ENCODE measurements at places on chromosomes 11 and 22.

- DNase-seq = no peak
Observed at GRCh38 chr22:42317008-42317407, 46.6 kb upstream of the TCF20 start.

- DNase-seq = no peak
Observed at GRCh38 chr11:9619004-9619403, 44.9 kb upstream of the SWAP70 start.

- DNase-seq = no peak
Observed at GRCh38 chr11:103904324-103904667, 132.1 kb upstream of the DDI1 start.

GRCh38 chr11:58067685-58068084 is 36.9 kb downstream of the OR6Q1 start:
- DNase-seq = no peak

DNA sequence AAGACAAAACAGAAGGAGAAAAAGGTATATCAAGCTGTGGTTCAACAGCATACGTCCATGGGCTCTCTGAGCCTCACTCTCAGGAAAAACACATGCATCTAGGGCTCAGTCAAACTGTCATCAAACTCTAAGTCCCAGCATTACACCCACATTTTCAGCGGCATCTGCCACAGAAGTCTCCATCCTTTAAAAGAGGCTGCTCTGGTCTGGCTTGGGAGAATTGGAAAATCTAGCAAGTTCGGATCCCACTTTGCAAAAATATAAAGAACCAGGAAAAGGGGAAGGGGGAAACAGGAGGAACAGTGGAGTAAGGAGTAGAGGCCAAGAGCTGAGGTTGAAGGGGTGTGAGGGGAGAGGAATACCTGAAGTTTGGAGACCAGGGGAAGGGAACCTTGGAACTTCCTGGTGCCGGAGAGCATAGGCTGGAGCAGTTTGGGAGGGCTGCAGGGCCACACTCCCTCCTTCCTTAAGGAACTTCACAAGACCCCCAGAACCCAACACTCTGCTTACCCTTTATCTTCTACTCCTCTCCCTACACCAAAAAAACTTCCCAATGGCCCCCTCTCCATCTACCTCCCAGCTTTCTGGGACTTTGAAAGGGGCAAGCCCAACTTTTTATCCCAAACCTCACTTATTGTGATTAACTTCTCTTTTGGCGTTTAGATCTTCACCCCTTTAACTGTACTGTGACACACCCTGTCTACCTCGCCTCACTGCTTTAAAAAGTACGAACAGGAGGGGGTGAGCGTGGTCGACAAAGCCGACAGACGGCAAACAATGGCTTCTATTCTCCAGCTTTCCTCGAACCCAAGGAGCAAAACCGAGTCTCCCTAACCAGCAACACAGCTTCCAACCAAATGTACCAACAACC is 4.0 kb downstream of the PAX6 start:
- DNase-seq = no peak

DNA sequence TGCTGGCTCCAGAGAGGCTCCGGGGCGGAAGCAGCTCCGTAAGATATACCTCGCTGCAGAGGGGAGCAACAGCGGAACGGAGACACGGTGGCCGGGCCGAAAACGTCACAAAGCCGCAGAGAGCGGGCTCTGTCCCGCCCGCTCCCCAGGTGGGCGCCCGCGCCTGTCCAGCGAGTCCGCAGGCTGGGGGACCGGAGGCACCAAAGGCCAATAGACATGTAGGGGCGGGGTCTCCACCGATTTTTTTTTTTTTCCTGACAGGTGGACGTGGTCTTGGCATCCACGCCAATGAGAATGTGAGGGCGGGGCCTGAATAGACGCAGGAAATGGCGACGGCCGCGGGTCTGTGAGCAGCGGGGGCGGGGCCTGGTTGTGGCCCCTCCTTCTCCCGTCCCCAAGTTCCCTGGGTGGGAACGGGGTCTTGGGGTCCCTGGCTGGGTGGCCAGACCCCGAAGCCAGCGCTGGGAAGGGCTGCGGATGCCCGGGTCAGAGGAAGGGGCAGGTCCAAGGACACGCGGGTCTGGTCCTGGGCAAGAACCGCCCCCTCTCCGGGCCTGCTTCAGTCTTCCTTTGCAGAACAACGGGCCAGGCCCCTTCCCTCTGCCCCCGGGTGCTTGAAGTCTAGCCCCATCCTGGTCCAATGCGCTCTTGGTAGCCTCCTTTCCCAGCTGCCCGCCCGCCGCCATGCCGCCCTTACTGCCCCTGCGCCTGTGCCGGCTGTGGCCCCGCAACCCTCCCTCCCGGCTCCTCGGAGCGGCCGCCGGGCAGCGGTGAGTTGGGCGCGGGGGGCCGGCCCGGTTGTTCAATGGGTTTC is at the start of gene DNAJC4:
Gene DNAJC4 (plus strand): TSS at position 378 of the 814 bp plus-strand sequence. CDS start 307 bp downstream, at position 685.
- DNase-seq = peak; percentile 93

DNA sequence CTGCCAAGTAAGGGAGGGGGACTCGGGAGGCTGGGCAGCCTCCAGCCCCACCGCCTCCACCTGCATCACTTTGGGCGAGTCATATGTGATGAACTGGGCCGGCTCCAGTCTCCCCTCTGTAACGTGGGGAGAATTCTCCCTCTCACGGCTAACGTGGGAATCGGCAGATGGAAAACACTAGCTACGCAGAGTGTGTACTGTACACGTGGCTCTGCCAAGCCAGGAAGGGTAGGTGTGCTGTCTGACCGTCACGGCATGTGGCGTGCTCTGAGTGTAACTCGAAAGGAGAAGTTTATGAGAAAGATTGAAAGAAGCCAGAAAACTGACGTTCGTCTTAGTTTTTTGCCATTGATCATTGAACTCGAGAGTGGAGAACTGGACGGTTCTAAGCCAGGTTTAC is 13.7 kb downstream of the TRMU start:
- DNase-seq = no peak

- no peak for DNase-seq
Observed at GRCh38 chr22:45239681-45240051, 1.0 kb downstream of the KIAA0930 start.

- no peak for DNase-seq
Observed at GRCh38 chr11:119373059-119373920, 8.2 kb downstream of the USP2 start.

GRCh38 chr22:49787861-49788260 is 39.8 kb downstream of the BRD1 start:
- no peak for DNase-seq

- DNase-seq = peak; percentile 85
Observed at GRCh38 chr22:44702479-44703198, 635 bp downstream of the PRR5 start.

Data from adipocyte (in vitro differentiated cells).